ENCODE measurements at places on chromosomes 12 and 14.

DNA sequence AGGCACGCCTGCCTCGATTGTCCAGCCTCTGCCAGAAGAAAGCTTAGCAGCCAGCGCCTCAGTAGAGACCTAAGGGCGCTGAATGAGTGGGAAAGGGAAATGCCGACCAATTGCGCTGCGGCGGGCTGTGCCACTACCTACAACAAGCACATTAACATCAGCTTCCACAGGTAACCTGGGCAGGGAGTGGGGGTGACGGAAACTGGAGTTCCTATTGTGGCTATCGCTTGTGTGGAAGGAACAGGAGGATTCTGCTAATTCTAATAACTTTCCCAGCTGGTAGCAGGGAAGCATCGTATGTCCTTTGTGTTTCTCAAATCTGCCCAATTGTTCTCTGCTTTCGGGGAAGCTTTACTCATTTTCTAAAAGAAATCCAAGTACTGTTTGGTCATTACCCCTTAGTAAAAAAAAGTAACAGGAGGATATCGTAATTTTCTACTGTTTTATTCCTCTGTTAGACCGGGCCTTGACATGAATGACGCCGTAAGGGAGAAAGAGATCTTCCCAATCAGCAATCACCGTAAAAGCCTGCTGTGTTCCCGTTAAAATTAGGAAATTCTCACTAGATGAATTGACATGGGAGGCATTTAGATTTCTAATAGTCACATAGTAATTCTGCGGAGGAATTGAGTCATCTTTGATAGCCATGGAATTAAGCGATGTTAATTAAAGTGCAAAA is 449 bp downstream of the THAP2 start:
- DNase-seq, result no peak

DNA sequence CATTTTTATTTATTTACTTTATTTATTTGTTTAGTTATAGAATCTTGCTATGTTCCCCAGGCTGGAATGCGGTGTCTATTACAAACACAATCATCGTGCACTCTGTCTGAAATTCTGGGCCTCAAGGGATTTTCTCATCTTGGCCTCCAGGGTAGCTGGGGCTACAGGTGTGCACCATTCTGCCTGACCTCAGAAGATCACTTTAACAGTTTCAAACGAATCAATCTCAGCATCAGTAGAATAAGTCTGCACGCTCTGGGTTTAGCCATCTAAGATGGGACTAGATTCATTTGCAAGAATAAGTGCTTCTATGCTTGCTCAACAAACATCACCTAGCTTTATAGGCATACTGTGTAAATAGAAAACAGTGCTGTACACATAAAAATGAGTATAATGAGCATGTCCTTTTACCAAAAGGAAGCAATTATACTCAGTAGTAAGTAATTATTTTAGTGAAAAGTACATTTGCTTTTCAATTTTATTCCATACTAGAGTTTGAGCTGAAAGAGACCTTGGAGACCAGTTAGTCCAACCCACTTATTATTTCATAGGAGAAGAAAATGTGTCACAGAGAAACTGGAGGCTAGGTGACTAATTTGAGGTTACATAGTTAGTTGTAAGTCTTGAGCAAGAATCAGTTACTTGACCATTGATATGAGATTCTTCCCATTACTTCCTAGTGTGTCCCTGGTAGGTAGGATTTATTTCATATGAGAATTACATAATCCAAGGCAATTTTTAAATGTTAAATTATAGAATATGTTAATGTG is 456.5 kb upstream of the LMO3 start:
- DNase-seq, result no peak

DNA sequence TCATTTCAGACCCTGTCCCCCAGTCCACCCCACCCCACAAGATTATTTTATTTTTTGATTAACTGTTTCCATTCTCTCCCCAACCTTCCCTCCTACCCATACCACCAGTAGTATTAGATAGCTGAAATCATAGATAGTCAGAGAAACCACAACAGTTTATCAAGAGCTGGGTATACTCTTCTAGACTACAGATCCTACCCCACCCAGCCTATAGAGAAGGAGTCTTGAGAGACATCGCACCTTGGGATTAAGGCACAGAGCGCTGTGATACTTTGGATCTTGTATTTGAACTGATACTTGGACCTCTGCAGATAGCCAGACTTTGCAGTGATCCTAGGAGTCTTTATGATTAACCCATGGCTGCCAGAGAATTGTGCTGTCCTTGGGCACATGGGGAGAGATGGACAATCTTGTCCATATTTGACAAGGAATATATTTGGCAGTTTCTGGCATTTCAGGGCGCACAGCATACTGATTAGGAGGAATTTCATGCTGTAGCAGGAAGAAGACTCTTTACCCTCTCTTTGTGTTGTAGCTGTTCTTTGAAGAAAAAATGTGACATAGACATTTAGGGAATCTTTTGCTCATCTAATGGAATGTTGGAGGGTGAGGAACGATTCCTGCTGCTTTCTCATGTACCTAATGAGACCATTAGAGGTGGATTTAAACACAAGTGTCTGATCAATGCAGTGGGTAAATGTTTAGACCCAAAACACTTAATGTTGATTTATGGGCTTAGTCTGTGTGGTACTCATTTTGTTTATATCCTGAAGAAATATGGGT is 982 bp downstream of the RBMS2 start:
- DNase-seq, result no peak

GRCh38 chr12:52370926-52371608 is 3.8 kb upstream of the KRT85 start:
- DNase-seq, result no peak

- DNase-seq, result peak; percentile 64
Observed at GRCh38 chr14:91350483-91350812, 67.2 kb downstream of the CCDC88C start.

DNA sequence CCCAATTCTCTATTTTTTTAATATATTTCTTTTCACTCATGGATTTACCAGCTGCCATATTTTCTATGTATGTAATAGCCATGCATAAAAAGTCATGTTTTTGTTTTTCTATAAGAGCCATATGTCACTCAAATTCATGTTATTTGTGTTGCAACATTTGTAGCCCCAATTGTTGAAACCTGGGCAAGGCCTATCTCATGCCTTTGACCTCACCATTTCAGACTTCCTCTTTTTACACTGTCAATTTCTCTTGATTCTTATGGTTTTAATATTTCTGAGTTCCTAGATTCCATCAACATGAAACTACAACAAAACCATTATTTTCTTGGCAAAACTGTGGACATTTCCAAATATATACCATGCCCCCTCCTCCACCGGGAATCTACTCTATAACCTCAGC is 647.5 kb downstream of the C12orf50 start:
- DNase-seq, result no peak

DNA sequence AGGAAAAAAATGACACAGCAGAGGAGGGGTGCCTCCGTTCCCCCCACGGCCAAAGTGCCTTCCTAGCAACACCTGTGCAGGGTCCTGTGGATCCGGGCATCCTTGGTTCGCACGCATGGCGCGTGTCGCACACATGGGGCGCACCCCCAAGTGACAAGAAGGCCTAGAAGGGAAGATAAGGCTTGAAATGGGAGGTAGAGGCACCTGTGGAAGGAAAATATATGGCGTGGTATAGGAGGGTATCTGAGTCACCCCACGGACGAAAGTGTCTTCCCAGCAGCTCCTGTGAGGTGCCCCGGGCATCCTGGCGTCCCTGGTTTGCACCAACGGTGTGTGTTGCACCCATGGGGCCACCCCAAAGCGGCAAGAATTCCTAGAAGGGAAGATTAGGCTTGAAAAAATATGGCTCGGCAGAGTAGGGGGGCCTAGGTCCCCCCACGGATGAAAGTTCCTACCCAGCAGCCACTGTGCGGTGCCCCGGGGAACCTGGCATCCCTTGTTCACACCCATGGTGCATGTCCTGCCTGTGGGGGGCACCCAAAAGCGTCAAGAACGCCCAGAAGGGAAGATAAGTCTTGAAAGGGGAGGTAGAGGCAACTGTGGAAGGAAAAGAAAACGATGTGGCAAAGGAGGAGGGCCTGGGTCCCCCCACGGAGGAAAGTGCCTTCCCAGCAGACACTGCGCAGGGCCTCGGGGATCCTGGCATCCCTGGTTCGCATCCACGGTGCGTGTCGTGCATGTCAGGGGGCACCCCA is 280.0 kb downstream of the ALG10 start:
- no peak for DNase-seq

GRCh38 chr12:102659200-102659911 is 179.0 kb upstream of the IGF1 start:
- no peak for DNase-seq

DNA sequence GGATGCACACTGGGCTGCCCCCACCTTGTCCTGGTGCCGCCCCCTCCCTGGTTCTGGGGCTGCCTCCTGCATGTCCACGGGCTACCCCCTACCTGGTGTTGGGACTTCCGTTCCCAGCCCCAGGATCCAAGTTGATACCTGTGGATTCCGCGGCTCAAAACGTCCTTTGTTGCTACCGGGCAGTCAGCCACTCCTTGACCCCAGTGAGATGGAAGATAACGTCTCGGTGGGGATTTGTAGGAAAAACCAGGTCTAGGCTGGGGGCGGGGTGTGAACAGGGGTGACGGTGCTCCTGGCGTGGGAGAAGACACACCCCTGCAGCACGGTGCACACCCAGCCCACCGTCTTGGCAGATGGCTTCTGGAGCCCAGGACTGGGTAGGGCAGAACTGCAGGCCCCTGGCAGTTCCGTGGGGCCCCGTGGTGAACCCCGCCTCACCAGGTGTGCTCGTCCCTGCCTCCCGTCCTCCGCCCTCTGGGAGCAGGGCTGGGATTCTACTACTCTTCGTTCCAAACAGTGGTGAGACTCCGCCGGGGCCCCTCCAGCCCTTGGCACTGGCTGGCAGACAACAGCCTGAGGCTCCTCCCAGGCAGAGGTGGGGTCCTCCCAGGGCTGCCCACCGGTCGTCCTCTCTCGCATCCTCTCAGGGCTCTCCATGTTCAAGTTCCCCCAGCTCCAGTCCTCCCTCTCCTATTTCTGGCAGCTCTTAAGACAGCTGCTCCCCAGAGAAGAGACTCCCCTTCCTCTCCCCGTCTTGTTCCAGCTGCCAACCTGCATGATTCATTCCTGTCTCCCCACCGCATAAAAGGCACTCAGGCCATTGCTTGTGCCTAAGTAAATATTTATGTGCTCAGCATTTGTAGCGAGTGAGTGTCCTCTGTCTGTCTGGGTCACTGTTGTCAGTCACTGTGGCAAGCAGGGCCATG is 75.5 kb downstream of the FBXL14 start:
- DNase-seq, result no peak

DNA sequence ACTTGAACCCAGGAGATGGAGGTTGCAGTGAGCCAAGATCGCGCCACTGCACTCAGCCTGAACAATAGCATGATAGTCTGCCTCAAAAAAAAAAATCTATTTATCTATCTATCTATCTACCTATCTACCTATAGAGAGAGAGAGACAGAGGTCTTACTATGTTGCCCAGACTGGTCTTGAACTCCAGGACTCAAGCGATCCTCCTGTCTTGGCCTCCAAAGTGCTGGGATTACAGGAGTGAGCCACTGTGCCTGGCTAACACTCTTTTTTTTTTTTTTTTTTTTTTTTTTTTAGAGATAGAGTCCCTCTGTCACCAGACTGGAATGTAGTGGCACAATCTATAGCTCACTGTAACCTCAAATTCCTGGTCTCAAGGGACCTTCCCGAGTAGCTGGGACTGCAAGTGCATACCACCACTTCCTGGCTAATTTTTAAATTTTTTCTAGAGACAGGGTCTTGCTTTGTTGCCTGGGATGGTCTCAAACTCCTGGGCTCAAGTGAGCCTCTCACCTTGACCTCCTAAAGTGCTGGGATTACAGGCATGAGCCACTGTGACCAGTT is 1.9 kb downstream of the FAM186A start:
- no peak for DNase-seq

- no peak for DNase-seq
Observed at GRCh38 chr14:89041257-89041582, 216.8 kb downstream of the TTC8 start.

GRCh38 chr12:53057816-53058500 is 8.1 kb downstream of the TNS2 start:
- no peak for DNase-seq

- DNase-seq, result no peak
Observed at GRCh38 chr12:46915082-46915481, 89.3 kb upstream of the SLC38A4 start.

- DNase-seq, result no peak
Observed at GRCh38 chr12:42140901-42141300, 3.8 kb downstream of the GXYLT1 start.

Measured in GM12865 (cell line).